Activated CD4-positive, alpha-beta T cell treated with anti-CD3 and anti-CD28 coated beads, Interleukin-2, amount 50 U/mL, for 16 hours (primary cell): ENCODE measurements at places on chromosomes 6 and 20.

- no peak for DNase-seq
Measured at GRCh38 chr20:9630554-9630953, 116.2 kb downstream of the LAMP5 start.

- no peak for DNase-seq
Measured at GRCh38 chr6:14972379-14973067, 273.3 kb upstream of the JARID2 start.

- peak; percentile 73 for DNase-seq
Measured at GRCh38 chr6:107083047-107083768, 32.1 kb downstream of the BEND3 start.

GRCh38 chr6:110703010-110703905 lies 112.0 kb downstream of the CDK19 start:
- no peak for DNase-seq

- peak; percentile 43 for DNase-seq
Measured at GRCh38 chr6:157867155-157867559, 44.1 kb downstream of the SNX9 start.

- no peak for DNase-seq
Measured at GRCh38 chr6:140718021-140718420, 1343.6 kb upstream of the CITED2 start.

GRCh38 chr6:169172946-169173345 lies 80.7 kb downstream of the THBS2 start:
- no peak for DNase-seq

GRCh38 chr6:300494-301198 lies 8.4 kb downstream of the DUSP22 start:
- DNase-seq, result no peak

DNA sequence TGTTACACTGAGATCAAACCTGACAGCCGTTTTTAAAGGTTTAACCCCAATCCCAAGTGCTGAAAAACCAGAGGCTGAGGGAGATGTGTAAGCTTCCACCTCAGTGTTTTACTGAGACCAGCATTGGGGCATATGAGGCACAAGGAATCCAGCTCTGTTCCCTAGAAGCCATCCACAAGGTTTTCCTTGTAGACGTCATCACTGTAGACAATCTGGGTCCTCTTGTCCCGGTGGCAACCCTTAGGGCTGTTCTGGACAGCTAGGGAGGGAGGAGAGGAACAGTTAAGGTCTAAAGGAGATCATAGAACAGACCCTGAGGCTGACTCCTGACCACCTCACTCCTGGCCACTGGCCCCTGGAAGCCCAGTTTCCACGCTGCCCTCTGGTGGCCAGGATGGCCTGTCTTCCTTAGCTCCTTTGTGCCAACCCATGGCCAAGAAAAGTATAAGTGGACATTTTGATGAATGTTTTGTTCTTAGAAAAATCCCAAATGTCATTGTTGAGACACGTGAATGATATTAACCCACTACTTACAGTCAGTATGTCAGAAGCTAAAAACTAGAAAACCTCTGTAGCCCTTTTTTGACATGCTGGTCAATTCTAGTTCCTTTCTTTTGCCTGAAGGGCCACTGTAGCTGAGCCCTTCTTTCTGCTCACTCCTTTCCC lies 6.4 kb downstream of the CFB start:
- DNase-seq, result peak; percentile 24

- DNase-seq, result no peak
Measured at GRCh38 chr6:45648262-45648620, 270.5 kb upstream of the SUPT3H start.

DNA sequence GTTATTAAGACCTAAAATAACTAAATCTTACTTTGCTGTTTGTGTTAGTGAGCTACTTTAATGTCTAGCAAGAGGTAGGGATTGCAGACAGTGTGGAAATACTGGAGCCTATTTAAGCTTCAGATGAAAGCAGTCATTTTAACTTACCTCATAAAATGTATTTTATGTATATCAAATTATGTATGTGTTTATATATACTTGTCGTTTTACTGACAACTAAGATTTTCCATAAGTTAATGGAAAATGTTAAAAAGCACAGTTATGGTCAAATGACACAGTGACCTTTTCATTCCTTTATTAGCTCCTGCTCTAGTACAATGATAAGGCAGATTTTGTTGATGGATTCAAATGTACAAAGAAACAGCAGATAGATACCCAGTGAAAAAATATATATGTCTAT lies 34.6 kb downstream of the QKI start:
- no peak for DNase-seq

DNA sequence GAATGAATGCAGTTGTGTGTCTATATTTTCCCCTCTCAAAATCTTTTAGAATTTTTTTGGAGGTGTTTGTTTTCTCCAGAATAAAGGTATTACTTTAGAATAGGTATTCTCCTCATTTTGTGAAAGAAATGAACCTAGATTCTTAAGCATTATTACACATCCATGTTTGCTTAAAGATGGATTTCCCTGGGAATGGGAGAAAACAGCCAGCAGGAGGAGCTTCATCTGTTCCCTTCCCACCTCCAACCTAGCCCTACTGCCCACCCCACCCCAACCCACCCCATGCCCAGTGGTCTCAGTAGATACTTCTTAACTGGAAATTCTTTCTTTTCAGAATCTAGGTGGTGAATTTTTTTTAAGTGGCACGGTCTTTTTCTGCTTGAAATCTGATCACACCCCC lies 127.8 kb downstream of the CD109 start:
- no peak for DNase-seq

DNA sequence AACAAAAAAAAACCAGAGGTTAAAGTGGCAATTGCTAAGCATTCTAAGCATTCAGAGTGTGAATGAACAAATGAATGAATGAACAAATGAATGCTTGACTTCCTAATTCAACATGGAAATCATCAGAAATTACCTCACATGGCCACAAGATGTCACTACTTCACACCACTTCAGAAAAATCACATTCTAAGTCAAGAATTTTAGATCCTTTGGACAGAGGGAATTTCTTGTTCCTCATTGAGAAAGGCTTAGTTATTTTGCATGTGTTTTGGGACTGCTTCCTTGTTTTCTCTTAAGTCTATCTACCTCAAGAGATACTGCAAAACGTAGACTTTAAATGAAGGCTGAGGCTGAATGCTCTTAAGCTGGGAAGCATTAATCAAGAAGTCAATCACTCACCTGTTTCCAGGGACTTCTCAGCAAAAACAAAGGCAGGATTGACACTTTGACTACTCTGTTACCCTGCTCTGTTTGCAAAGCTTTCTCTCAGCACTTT lies 120.2 kb downstream of the MBOAT1 start:
- peak; percentile 25 for DNase-seq

DNA sequence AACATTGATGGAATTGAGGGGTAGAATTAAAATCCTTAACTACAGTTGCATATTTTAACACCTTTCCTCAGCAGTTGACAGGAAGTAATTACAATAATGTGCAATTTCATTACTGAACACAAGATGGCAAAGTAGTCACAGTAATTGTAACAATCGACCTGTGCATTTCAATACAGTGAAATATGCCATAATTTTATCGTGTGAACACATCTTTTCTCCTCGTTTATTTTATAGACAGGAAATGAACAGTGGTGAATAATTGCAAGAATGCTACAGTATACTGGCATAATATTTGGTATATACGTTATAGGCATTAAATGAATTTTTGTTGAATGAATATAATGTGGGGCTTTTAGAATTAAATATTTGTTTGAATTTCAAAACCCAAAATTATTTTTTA lies 25.0 kb downstream of the CYB5R4 start:
- DNase-seq, result peak; percentile 53

DNA sequence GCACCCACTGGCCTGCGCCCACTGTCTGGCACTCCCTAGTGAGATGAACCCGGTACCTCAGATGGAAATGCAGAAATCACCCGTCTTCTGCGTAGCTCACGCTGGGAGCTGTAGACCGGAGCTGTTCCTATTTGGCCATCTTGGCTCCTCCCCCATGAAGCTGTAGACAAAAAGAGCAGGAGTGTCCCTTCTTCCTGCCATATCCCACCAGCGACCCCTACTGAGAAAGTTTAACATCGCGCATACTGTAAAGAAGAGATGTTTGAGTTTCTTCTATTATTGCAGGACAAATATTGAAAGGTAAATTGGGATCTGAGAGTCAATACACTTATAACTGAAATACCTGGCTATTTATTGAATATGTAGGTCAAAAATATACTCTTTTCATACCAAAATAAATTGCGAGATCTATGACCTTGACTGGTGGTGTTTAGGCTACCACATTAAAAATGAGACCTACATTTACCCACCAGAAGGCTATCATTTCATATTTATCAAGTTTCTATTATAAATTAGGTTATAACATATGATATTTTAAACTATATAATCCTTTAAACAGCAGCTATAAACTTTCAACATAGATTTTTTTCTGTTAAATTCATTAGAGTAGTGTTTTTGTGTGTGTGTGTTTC lies 586.3 kb downstream of the HTR1B start:
- DNase-seq, result no peak

DNA sequence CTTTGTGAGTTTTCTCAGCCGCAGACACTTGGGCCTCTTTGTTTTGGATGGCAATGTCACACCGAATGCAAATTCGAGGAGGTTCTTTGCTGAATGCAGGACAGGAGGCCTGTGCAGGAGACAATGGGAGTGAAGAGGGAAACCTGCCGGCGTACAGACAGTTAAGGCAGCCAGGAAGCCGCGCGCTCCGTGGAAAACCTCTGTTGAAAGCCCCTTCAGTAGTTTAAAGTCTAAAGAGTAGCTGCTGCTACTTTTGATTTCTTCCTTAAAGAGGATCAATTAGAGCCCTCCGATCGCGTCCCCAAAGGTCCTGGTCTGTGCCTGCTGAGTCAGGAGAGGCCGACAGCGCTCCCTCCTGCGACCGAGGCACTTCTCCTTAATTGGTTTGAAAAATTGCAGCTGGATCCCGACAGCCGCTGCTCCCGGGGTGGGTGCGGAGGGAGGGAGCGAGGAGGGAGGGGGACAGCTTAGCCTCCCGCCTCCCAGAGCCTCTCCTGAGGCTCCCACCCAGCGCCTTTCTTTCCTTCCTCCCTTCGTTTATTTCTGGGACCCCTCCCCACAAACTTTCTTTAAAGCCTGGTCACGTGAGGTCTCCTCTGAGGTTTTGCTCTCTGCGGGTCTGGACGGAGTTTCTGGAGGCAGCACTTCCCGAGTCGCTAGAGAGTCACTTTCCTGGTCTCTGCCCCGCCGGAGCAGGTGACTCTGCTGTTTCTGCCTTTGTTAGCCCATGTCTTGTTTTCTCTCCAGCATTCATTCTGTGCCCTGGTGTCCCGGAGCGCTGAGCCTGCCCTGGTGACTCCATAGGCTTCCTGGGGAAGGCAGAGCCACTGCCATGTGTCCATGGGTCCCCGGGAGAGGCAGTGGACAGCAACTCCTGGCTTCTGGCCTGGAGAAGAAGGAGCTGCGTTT lies 22.3 kb upstream of the RPP40 start:
- no peak for DNase-seq

- no peak for DNase-seq
Measured at GRCh38 chr6:109075934-109076333, 18.7 kb downstream of the SESN1 start.

- DNase-seq, result no peak
Measured at GRCh38 chr20:19867940-19868371, 109.9 kb downstream of the RIN2 start.

DNA sequence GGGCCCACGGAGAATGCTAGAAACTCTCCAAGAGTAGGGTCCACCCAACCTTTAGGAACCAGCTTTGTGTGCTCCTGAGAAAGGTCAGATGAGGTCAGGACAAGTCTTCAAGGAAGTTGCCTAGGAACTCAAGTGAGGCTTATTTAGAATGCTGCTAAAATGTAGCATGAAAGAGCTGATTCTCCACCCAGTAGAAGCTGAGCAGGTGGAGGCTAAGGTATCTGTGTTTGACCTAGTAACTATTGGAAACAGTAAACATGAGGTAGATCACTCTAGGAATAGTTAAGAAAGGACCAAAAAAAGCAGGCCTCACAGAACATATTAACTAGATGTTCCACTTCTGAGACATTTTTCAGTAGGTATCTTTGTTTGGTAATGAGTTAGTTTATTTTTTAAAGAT lies 13.9 kb downstream of the CEP43 start:
- DNase-seq, result no peak

- DNase-seq, result no peak
Measured at GRCh38 chr6:118218156-118218555, 311.1 kb downstream of the SLC35F1 start.

DNA sequence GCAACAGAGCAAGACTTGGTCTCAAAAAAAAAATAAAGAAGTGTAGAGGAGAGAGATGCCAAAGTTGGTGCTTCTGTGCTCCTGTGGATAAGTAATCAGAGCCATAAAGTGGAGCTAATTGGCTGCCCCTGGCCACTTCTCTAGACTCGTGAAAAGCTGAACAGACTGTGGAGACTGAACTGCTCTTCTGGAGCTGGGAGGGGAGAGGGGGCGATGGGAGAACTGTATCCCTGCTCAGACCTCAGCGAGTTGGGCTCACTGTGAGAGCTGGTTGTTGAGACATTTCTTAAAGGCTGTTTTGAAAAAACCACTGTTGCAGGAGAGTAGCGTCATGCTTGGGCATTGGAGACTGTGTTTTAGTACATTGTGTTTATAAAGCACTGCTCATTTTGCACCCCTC lies 125.7 kb downstream of the TCP11 start:
- DNase-seq, result no peak

GRCh38 chr20:50844430-50845100 lies 49.7 kb downstream of the BCAS4 start:
- DNase-seq, result peak; percentile 91

DNA sequence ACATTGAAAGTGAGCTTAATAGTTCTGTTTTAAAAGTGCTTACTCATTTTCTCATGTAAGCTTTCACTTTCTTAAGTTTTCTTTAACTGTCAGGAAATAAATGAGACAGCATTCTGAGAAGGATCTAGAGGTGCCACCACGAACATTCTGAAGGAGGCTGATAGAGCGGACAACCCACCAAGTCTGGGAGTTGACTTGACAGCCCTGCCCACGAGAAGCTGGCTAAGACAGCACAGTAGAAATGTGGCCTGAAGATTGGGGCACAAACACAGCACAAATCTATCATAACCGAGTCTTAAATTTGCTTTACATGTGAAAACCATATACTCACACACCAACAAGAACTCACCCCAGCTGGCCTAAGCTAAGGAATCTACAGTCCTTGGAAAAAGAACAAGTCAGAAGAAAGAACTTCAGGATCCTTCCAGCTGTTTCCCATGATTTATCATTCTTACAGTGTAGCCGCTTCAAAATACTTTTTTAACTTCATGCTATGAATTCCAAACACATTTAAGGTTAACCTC lies 144.2 kb upstream of the TNFAIP3 start:
- peak; percentile 64 for DNase-seq

- DNase-seq, result no peak
Measured at GRCh38 chr20:43945391-43946205, 30.9 kb downstream of the TOX2 start.

DNA sequence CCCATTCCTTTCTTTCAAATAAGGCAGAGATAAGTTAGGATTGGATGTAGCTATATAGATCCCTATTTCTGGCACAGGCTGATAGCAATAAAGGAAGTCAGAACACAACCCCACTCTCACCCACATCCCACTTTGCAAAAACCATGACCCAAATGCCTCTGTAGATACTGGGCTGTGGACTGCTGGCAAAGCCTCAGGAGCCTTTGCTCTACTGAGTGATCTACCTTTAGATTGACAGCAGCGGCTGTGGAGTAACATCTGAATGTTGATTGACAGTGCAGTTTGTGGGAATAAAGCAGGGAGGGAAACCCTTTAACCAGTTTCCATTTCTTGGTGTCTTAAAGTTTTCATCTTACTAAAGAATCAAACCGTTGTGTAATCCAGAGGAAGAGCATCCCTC lies 6.7 kb upstream of the TMEM30A start:
- no peak for DNase-seq
